ENCODE measurements at places on chromosomes 1 and 21.

- DNase-seq: no peak
These were observed 157.0 kb downstream of the LYPLAL1 start for GRCh38 chr1:219330669-219331068.

GRCh38 chr21:46596201-46596600 is 8.7 kb downstream of the S100B start:
- no peak for DNase-seq

- DNase-seq: no peak
These were observed 36.5 kb downstream of the MACO1 start for GRCh38 chr1:25467193-25467592.

DNA sequence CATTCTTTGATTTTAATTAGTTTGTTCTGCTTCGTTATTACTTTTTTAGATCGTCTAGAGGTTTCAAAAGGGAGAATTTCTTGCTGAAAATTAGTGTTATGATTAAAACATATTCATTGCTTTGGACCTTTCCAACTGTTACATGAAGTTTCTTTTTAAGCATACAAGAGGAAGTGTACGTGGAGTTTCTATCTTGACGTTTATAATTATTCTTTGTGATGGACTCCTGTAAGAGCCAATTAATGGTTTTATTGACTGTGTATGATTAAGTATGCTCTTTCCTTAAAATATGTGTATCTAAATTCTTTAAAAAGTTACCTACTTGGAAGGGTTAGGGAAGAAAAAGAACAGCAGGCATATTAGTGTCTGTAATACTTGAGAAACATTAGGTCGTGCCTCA is 37.8 kb downstream of the SPEN start:
- no peak for DNase-seq

- no peak for DNase-seq
These were observed 592.7 kb downstream of the USP25 start for GRCh38 chr21:16322454-16322853.

DNA sequence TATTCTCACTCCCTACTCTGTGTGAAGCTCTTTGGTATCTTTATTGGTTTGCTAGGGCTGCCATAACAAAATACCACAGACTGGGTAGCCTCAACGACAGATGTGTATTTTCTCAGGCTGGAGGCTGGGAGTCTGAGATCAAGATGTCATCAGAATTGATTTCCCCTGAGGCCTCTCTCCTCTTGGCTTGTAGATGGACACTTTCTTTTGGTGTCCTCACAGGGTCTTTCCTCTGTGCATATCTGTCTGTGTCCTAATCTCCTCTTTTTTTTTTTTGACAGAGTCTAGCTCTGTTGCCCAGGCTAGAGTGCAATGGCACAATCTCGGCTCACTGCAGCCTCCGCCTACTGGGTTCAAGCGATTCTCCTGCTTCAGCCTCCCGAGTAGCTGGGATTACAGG is 71.4 kb upstream of the KCNJ6 start:
- DNase-seq: no peak

DNA sequence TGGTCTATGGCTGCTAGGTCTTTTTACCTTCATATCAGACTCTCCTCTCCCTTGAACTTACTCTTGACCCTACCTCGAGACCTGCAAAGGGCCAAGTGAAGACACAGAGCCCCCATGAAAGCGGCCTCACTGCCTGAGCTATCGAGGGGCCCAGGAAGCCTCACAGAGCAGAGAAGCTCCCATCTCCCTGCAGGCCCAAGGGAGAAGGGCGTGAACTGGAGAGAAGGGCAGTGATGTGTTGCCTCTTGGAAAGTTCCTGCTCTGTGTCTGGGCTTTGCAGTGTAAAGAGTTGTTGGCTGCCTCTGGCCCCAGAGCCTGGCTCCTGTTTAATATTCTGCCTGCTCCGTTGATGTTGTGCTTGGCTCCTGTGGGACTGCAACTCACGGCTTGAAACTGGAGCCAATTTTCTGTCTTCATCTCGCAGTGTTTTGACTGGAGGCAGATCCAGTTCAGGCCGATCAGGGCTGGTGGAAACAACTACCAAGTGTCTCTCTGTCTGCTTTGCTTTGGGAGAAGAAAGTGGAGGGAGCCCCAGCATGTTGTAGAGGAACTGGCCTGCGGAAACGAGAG is 4.3 kb downstream of the SERTAD4 start:
- DNase-seq: no peak

GRCh38 chr1:234675572-234675971 is 65.6 kb upstream of the IRF2BP2 start:
- DNase-seq: no peak

DNA sequence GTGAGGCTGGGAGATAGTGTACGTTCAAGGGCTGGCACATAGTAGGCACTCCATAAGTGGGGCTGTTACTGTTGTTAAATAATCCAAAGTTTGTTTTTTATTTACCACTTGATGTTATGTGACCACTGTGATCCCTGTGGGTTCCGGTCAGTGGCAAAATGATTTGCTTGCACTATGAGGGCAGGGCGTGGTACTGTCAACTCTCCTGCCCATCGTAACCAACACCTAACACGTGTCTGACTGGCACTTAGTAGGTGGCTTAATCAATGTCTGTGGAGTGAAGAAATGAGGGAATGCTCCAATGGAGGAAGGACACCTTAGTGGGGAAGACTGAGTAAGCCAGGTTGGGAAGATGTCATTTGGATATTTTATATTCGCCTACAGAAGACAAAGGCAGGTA is 14.6 kb downstream of the ADORA1 start:
- no peak for DNase-seq

DNA sequence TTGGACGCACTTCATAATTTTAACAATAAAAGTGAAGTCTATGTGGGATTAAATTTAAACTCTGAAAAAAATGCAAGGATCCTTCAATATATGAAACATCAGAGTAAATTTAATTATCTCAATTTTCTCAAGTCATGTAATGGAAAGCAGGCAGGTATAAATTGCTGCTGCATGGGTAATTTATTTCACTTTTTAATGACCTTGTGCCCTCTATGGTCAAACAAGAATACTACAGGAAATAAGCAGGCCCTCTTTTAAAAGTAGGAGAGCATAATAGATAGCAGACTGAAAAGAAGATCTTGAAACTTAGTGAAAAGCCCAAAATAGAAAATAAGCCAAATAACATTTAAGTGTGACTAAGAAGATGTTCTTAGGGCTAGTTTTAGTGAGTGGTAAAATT is 22.9 kb downstream of the BCAS2 start:
- DNase-seq: no peak

GRCh38 chr1:205424901-205425600 is 3.2 kb upstream of the LEMD1 start:
- DNase-seq: no peak

- DNase-seq: no peak
These were observed 89.8 kb downstream of the LRRC53 start for GRCh38 chr1:74422421-74423292.

DNA sequence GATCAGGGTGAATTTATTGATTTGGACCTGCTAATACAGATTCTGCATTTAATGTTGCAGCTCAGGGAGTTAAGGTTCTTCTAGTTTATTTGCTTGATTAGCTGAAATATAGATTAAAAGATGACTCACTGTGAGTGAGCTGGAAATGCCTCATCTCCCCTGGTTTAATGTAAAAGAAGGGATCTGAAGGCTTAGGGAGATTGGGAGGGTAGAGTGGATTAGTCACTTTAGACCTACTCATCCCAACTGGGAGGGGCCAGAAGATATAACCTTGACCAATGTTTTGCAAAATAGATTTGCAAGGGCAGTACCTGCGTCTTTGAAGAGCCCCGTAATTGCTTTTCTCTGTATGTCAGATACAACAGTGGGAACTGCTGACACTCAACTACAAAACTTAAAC is 922.8 kb upstream of the ADGRL4 start:
- no peak for DNase-seq

DNA sequence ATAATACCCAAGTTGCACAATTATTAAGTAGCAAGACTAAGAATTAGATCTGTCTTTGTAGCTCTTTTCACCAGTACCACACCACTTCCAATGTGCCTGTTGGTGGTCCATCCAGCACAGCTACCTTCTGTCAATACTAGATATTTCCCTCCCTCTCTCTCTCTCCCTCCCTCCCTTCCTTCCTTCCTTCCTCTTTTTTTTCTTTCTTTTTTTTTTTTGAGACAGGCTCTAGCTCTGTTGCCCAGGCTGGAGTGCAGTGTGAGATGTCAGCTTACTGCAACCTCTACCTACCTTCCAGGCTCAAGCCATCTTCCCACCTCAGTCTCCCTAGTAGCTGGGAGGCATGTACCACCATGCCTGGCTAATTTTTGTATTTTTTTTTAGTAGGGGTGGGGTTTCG is 21.1 kb downstream of the KPNA6 start:
- no peak for DNase-seq

- no peak for DNase-seq
These were observed 14.9 kb upstream of the PLCH2 start for GRCh38 chr1:2460996-2461751.

DNA sequence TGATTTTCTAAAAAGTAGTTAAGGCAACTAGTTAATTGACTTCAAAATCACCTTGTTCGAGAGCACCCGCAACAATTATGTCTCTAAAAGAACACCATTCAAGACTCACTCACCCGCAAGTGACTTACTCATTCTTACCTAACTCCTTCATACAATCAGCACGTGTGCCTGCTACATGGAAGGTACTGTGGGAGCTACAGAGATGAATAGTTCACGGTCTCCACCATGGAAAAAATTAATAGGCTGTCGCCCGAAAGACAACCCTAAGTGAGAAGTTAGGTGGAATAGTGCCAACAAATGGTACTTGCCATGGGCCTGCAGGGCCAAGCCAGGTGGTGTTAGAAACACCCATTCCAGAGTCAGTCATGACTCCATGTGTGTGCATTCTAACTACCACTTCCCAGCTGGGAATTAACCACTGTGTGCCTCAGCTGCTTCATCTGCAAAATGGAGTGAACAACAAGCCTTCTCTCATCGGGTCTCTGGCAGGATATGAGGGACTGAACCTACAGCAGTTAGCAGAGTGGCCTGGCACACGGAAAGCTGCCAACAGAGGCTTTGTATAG is 7.1 kb downstream of the SSBP3 start:
- no peak for DNase-seq

- DNase-seq: no peak
These were observed 23.8 kb upstream of the APP start for GRCh38 chr21:26194326-26194725.

DNA sequence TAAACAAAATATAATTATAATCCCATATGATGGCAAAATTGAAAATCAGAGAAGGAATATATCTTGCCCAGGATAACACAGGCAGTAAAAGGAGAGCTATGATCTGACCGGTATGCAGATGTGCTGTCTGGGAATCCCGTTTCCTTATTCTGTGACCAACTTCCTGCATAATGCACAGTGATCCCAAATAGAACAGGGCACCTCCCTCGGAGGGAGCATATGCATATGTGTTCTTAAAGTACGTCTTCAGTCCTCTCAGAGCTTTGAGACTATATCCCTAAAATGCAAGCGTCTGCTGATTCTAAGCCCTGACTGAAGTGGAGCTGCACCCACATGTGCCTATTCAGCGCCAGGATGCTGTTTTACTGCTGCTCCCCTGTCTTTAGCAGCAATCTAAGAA is 366.1 kb upstream of the PTBP2 start:
- no peak for DNase-seq

- no peak for DNase-seq
These were observed 251.8 kb upstream of the VAMP3 start for GRCh38 chr1:7519181-7519860.

DNA sequence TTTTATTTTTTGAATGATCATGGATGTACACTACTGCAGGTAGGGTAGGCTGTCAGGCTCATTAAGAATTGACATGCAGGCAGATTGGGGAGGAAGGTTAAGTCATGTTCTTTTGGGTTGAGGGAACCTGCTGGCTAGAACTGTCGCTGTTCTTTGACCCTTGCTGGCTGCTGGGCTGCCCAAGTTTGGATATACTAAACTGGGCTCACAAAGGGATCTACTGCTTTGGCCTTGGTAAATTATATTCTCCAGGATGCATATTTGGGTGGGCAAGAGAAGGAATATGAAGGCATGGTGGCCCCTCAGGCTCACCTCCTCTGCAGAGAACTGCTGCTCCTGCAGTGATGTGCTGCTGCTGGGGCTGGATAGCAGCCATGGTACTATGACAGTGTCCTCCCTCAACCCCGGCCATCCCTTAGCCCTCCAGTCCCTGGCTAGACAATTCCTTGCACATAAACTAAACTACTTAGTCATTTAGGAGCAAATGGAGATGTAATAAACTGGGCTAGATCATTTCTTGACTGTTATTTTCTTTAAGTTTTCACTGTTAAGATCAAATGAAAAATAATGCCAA is 6.1 kb downstream of the ATP1A1 start:
- no peak for DNase-seq

GRCh38 chr1:9680091-9680490 is 28.6 kb downstream of the PIK3CD start:
- DNase-seq: no peak

GRCh38 chr1:44401256-44402228 is 3.5 kb upstream of the RNF220 start:
- no peak for DNase-seq

- DNase-seq: no peak
These were observed 30.8 kb downstream of the ADAMTS1 start for GRCh38 chr21:26814386-26814785.

DNA sequence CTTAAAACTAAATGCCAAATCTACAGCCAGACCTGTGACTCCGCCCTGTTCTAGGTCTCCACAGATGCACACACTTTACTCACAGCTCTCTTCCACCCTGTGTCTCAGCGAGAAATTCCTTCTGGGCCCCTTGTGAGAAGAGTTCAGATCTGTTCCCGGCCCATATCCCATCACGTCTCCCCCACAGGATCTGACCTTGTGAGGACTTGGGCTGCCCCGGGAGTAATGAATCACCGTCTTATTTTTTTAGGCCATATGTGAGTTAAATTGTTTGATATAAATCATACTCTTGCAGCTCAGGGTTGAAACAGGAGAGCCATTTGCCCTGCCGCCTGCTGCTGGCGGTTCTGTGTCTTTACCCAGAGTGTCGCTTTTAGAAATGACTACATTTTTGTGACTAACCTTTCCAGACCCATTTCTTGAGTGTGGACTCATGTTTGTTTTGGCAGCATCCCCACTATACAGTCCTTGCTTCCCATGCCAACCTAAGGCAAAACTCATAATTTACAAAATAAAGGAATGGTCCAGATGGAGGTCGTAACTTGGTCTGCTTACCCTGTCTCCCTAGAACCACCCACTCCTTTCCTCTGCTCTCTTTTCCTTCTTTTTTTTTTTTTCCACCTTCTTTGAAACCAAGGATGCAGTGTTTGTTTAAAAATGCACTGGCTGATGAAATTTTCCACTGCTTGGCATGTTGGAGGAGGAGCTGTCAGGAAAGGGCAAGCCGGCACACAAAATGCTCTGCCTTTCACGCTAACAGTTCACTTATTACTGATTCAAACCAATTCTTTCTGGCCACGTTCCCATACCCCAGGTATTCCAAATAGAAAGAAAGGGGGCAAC is 98.0 kb upstream of the C1orf105 start:
- DNase-seq: peak; percentile 34

DNA sequence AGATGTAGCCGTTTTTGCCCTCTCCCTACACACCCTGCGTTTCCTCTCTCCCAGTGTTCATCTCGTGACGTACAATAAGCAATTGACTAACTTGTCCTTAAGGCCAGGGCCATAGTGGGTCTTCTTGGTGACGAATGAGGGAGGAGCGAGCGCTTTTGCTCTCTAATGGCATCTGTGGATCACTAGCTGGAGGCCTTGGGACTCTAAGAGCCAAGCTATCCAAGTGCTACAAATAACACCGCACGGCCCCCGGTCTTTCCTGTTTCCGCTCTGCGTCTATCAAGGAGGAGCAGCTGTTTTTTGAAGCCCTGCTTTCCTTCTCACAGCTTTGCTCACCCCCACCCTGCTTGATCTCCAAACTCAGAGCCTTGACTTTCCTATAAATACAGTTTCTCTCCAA is 25.2 kb downstream of the EVA1C start:
- DNase-seq: no peak
